Stimulated activated CD4-positive, alpha-beta T cell treated with anti-CD3 and anti-CD28 coated beads, Interleukin-1b, Interleukin-23, amount 100 ng/mL, for 1 hour (primary cell): ENCODE measurements at places on chromosomes 16 and 17.
A peak's percentile ranks its signal among the peaks of the same experiment; 100 is the strongest.

DNA sequence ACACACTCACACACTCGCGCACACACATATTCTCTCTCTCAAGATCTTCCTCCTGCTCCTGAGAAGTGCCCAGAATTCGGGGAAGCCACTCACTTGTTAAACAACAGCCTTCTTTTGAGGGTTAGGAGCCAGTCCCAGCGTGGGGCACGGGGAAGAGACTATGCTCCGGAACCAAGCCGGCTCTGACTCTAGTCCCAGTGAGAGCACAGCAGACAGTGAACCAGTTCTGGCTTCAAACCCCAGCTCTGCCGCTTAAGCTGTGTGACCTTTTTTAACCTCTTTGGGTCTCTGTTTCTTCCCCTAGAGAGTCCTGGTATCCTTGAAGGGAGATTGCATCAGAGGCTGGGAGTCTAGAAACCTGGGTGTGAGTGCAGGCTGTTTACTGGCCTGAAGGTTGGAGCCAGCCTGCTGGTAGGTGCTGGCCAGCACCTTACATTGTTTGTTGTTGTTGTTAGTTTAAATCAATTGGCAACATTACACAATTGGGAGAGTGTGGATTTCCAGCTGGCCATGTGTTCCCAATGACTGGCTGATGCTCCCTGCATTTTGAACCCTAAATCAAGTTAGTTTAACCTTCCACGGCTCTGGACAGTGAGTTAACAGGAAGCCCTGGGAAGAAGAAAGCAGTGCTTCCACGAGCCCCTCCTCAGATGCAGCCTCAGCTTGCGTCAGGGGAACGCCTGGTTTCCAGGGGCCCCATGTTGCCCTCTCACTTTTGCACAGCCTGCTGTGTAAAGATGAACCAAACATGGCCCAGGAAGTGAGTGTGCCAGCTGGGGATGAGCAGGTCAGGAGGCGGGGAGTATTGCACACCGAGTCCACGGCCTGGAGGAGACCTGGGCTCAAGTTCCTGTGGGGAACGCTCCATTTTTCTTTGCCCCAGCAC is 71.5 kb downstream of the GAS7 start:
- no peak for DNase-seq

DNA sequence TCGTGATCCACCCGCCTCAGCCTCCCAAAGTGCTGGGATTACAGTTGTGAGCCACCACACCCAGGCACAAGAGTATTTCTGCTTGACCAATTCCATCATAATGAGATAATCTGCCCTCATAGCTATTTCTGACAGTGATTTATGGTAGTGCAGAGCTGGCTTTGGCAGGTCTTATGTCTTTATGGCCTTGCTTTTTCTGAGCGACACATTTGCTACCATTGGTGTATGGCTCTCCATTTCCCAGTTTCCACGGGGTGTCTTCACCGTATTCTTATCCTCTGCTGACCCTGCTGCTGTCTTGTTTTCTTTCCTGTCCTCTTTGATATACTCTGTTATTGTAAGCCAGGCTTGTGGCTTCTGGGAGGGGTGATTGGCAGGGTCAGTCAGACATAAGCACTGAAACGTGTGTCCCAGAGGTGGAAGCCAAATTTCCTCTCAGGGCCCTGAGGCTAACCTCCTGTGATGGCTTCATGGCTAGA is 161.1 kb upstream of the TBX2 start:
- DNase-seq, result no peak

GRCh38 chr17:43341715-43342588 is 56.8 kb upstream of the ARL4D start:
- no peak for DNase-seq

- no peak for DNase-seq
Observed at GRCh38 chr16:65576139-65576538, 454.3 kb upstream of the CDH11 start.

- DNase-seq, result no peak
Observed at GRCh38 chr16:53913099-53913870, 209.3 kb downstream of the FTO start.

DNA sequence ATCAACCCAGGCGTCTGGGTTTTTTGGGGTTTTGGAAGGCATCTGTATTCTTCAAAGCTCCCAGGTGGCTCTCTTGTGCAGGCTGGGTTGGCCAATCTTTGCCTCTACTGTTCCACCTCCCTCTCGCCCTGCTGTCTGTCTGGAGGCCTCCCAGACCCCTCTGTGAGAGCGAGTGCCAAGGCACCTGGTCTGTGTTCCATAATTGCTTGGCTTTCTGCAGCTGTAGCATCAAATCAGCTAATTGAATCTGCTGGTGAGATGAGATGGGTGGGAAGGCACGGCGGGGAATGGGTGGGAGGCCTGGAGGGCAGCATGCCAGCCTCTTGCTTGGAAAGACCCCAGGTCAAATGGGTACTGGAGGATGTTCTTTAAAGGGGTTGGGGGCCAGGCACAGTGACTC is 52.5 kb upstream of the CLEC19A start:
- no peak for DNase-seq

- peak; percentile 56 for DNase-seq
Observed at GRCh38 chr16:89357055-89357816, 133.1 kb downstream of the ANKRD11 start.

DNA sequence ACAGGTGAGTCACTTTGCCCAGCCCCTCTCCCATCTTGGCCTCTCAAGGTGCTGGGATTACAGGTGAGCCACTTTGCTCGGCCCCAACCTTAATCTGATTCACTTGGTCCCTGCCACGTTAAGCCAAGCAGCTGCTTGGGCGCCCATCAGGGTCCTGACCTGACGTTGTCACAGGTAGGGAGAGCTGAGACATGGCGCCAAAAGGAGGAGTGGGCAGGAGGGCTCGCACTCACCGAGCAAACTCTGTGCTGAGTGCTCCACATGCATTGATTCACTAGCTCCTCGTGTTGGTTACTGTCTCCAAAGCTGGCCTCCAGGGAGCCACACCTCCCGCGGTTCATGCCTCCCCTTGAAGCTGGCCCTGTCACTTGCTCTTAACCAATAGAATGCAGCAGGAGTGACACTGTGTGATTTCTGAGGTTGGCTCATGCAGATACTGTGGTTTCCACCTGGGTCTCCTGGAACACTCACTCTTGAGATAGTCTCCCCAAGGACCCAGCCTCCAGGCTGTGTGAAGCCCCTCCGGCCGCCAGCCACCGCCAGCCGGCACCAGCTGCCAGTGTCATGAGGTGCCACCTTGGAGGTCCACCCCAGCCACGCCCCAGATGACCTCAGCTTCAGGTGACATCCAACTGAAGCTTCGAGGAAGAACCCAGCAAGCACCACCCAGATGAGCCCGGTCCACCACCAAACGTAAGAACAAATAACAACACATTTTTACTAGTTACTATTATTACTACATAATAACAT is 223.0 kb downstream of the GSG1L start:
- no peak for DNase-seq

DNA sequence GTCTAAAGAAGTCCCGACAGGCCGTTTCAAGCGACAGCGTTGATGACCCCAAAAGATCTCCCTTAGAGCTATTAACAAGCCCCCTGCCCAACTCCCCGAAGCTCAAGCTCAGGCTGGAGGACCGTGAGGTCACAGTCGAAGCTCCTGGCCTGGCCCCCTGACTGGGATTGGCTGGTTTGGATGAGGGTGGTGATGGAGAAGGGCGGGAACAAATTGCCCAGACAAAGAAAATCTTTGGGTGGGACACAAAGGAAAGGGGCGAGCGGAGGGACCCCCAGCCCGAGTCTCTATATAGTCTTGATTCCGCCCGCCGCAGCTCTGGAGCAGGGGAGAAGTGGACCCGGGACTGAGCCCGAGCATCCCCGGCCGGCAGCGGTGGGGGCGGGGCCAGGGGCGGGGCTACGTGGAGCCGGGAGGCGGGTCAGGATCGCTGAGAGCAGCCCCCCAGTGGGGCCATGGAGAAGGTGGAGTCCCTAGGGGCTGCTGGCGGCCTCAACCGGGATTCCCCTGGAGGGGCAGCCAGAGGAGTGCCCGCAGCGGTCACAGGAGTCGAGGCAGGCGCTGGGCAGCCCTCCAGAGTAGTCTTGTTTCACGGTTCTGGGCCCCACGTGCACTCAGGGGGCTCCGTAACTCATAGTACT is 982 bp upstream of the NEURL4 start:
- no peak for DNase-seq

DNA sequence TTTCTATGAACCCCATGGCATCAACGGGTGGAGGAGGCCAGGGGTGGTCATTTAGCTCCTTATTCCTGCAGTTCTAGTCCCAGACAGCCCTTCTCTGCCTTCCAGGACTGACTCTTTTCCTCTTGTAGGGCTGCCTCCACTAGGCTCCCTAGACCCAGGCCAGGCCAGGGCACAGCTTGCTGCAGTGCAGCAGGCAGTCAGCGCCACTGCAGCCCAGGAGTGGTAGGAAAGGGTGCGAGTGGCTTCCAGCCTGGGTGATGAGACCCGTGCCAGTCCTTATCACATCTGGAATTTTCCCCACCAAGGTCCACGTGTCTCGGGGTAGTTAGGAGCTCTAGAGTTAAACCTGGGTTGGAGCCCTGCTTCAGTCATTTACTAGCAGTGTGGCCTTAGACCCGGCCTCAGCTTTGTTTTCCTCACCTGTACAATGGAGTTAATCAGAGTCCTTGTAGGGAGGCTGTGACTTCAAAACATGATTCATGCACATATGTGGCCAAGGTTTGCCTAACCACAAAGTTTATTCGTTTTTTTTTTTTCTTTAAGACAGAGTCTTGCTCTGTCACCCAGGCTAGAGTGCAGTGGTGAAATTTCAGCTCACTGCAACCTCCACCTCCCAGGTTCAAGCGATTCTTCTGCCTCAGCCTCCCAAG is 4.7 kb downstream of the SLC5A11 start:
- no peak for DNase-seq

GRCh38 chr16:14037960-14038359 is 33.2 kb upstream of the MRTFB start:
- no peak for DNase-seq

GRCh38 chr16:29992344-29992967 is 3.0 kb downstream of the HIRIP3 start:
- no peak for DNase-seq

DNA sequence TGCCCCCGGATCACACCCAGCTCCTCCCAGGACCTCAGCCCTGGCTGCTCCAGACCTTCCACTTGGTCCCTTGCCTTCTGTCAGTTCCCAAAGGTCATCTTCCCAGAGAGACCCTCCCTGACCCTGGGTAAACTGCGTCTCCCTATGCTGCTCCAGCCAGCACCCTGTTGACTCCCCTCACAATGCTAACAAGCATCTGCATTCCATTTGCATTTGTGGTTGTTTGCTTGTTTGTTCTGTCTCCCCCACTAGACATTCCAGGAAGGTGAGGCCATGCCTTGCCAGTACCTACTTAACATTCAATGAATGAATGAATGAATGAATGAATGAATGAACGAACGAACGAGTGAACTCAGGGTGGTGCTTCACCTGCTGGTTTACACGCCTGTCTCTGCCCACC is 171.2 kb downstream of the WSCD1 start:
- no peak for DNase-seq

- DNase-seq, result no peak
Observed at GRCh38 chr17:8609910-8610309, 20.6 kb downstream of the MYH10 start.

- DNase-seq, result no peak
Observed at GRCh38 chr17:47207143-47208067, 1.7 kb upstream of the MYL4 start.

DNA sequence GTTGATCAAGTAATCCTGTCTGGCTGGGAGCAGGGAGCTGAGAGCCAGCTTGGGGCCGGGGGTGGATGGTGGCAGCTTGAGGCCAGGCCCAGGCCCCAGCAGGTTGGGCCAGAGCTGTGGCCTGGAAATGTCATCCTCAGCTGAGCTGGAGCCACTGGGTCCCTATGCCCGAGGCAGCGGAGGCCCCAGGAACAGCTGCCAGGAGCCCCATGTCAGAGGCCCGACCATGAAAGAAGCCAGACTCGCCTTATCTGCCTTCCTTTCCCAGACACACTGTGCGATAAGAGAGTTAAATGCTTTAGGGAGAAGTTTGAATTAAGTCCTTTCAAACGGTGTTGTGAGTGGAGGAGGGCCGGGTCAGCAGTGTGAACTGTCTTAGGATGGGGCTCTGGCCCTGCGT is 3.5 kb downstream of the SMTNL2 start:
- no peak for DNase-seq

DNA sequence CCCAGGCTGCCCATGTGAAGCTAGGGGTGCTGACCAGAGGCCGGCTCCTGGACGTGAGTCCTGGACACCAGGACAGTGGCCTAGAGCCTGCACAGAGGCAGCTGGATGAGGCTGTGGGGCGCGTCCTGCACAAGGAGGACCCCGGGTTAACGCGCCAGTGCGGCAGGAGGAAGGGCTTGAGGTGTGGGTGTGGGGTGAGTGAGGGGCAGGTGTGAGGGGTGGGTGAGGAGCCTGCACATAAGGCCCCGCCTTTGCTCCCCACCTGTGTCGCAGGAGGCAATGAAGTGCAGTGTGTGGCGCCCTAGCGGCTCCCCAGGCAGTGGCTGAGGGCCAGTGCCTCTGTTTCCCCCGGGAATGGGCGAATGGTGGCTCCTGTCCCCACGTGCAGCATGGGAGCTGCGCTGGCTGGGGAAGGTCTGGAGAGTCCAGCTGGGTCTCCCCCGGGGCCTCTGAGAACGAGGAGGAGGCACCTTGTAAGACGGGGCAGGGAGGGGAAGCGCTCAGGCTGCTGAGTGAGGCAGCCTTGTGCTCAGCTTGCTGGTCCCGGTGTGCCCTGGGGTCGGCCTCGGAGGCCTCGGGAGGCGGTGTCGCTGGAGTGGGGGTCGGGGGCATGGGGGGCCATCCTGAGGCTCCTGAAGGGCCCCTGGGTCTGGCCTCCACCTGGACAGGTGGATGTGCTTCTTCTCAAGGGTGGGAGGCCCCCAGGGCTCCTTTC is 3.2 kb downstream of the CD7 start:
- DNase-seq, result no peak

DNA sequence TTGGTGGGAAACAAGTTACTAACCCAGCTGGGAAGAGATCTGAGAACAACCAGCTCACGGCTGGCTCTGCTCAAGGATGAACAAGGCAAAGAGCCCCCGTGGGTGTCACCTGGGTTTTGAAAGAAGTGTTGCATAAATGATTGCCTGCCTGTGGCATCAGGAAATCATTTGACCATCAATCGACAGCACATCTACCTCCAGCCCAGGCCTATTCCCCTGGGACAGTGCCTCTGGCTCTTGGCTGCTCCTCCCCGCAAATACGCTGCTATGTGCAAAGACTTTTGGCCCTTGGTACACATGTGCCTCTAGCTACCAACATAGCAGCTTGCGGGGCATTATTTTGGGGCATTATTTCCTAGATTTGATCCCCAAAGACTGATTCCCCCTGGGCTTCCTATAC is 39.4 kb upstream of the SMPD3 start:
- no peak for DNase-seq

DNA sequence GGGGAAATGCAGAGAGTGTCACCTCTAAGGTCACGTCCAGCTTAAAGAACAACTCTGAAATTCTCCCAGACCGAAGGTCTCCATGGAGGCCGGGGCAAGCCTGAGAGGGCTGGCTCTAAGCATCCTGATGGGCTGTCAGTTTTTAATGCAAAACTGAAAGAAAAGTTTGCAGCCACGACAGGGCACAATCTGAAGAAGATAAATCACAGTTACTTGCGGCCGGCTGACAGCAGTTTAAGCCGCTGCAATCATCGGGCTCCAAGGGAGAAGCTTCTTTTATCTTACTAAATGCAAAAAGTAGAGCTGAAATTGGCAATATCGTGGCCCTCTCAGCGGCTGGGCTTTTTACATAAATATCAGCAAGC is 168.8 kb downstream of the CYLD start:
- DNase-seq, result no peak

- DNase-seq, result no peak
Observed at GRCh38 chr17:51617986-51618385, 357.6 kb downstream of the UTP18 start.

- no peak for DNase-seq
Observed at GRCh38 chr17:17822616-17823015, 14.2 kb downstream of the SREBF1 start.
